Uterus (tissue), 4 donors: ENCODE measurements at places on chromosomes 6 and 20. TPM values are rescaled to one million over a fixed set of nuclear protein-coding genes. Genes with fewer than 3 reads are reported as not detected.

DNA sequence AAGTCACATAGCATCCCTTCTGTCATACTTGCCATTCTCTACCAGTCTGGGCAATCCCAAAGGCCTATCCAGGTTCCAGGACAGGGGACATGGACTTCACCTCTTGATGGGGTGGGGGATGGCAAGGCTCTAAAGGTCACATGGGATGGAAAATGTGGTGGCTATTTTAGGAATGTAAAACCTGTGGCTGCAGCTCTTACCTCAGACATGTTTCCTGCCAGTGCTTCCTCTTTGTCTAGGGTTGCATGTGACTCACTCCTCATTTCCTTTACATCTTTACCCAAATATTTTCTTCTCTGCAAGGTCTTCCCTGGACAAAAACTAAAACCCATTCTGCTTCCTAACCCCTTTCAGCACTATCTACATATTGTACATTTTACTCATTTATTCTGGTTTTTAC is 135.7 kb downstream of the BTBD3 start:
- DNase-seq, result no peak

ZNF341 gene
- 2.6 TPM for total RNA-seq

- no peak for DNase-seq
Measured at GRCh38 chr6:93323630-93324029, 95.7 kb downstream of the EPHA7 start.

ZNF391 gene
- not detected for total RNA-seq

DNA sequence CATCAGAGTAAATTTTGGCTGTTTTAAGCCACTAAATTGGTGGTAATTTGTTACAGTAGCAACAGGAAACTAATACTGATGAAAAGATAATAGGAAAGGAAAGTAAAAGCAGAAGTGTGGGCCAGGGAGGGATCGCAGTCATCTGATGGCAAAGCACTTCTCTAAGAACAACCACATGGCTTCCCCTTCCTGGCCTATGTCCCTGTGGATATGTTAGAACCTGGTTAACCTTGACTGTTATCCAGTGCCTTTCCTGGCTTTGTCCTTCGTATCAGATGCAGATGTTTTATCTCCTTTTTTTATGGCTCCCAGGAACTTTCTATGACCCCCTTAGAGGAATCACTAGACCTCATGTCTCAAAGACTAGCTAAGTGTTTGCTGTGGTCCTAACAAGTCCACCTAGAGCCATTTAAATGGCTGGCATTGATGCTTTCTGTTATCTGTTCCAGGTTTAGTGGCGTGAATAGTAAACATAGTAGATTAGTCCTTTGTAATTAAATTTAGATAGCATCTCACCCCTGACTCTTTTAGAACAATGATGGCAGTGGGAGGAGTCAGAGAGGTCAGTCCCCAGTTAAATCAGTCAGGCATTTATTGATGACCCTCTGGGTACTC is 79.2 kb upstream of the PHACTR2 start:
- no peak for DNase-seq

SLC12A5 gene
- total RNA-seq, result not detected

GRCh38 chr6:104186831-104187230 is 672.9 kb downstream of the HACE1 start:
- DNase-seq, result no peak
